ENCODE measurements at places on chromosomes 1 and 21.

GRCh38 chr1:10051656-10052055 lies 18.9 kb downstream of the UBE4B start:
- DNase-seq, result no peak

DNA sequence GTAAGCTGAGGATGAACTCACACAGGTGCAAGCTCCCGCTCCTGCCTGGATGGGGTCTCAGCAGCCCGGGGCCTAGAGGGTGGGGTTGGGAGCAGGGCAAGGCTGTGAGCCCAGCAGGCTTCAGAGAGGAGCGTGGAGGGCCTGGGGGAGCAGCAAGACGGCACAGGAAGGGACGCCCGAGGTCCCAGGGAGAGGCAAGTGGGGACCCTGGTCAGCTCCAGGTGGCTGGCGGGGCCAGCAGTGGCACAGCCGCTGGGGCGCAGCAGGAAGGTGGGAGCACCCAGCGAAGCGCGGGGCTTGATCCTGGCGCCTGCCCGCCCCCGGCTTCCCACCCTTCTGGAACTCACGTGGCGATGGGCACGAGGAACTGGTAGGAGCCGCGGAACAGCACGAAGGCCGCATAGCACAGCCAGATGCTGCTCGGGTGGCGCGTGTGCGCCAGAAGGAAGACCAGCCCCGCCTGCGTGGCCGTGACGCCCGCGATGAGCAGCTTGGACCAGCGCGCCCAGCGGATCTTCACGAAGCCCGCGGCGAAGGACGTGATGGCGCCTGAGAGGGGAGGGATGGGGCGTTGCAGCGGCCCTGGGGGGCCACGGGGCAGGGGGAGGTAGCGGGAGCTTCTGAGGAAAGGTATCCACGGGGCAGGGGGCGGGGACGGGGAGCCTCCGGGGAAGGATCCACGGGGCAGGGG lies 11.7 kb downstream of the SLC19A1 start:
- DNase-seq, result no peak

GRCh38 chr1:246139745-246140182 lies 367.3 kb downstream of the SMYD3 start:
- DNase-seq, result peak; percentile 37

- no peak for DNase-seq
Measured at GRCh38 chr1:30242722-30243457, 480.5 kb downstream of the MATN1 start.

- peak; percentile 79 for DNase-seq
Measured at GRCh38 chr1:165444897-165445370, at the start of gene RXRG. Gene RXRG (minus strand): TSS chr1:165445126. CDS start chr1:165444893, 233 bp downstream.

DNA sequence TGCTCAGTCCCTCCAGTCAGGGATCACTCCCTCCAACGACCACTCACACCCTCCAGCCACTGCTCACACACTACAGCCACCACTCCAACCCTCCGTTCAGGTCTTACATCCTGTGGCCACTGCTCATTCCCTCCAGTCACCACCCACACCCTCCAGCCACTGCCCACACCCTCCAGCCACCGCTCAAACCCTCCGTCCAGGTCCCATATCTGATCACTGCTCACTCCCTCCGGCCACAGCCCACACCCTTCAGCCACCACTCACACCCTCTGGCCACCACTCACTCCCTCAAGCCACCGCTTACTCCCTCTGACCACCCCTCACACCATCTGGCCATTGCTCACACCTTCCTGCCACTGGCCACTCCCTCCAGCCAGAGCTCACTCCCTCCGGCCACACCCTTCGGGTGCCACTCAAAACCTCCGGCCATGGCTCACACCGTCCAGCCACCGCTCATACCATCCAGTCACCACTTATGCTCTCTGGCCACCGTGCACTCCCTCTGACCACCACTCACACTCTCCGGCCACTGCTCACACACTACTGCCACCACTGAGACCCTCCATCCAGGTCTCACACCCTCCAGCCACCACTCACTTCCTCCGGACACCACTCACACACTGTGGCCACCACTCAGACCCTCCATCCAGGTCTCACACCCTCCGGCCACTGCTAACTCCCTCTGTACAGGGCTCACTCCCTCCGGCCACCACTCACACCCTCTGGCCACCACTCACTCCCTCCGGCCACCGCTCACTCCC lies 4.7 kb upstream of the TFF1 start:
- DNase-seq, result no peak

DNA sequence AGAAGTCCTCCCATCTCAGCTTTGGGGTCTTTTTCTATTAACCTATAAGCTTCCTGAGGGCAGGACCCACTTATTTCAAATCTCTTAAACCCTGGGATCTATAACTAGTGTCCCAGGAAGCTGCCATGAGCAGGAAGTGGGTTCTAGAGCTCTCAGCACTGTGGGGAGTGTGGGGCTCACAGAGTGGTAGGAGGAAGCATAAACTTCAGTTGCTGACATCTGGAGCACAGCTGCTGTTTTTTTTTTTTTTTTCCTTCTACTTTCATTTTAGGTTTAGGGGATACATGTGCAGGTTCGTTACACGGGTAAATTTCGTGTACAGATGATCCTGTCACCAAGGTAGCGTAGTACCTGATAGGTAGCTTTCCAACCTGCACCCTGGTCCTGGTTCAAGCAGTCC lies 59.3 kb downstream of the AK4 start:
- no peak for DNase-seq

DNA sequence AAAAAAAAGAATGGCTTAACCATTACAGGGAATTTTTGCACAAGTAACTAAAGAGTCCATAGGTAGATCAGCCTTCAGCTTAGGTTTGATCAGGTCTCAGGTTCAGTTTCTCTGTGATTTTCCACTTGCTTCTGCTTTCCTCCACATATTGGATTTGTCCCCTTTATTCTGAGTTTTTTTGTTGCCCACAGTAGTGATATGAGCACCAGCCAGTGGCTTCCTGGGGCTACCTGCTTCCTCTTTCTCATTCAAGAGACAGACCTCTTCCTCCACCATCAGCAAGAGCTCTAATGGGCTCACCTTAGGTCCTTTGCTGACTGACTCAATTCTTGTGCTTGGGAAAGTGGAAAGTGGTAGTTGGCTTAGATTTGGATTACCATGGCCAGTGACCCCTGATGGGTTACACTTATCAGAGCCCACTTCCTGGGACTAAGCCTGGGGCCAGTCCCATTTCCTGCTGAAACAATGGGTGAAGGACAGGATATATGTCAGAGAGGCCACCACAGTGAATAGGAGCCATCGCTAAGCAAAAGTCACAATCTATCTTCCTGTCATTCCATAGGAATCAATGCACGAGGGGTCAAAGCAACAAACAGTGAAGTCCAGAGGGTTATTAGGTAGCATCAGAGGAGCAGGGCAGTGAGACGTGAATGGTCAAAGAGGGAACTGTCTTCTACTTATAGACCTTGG lies 12.8 kb upstream of the PLA2G2E start:
- DNase-seq, result no peak

DNA sequence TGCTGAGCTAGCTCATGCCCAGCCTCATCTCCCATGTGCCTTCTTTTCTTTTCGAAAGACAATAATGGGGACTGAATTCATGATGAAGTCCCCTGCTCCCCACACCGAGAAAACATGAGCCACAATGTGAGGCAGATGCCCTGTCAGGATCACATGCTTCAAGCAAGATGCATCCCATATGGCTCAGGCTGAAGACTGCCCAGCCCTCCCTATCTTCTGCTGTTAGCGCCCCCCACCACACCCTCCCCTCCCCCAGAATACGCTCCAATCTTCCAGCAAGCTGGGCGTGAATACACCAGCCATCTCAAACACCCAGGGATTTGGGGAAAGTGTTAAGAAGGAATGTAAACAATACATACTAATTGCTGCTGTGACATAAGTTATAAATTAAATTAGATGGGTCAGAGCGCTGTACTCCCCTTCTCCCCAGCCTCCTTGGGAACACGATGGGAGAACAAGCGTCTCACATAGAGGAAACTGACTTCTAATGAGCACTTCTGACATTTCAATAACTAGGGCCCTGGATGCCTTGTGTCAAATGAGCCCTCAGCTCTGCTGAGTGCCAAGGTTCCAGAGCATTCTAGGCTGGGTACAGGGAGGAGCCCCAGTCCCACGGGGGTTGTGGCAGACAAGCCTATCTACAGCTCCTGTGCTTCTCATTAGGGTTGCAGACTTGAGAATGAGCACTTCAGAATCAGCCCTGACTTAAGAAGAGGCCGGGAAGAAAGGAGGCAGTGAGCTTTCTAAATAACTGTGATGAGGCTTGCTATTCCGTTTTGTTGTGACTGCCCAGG lies 55.6 kb downstream of the TNR start:
- no peak for DNase-seq

GRCh38 chr1:167369175-167369574 lies 148.5 kb downstream of the POU2F1 start:
- no peak for DNase-seq

GRCh38 chr1:6071219-6071618 lies 25.5 kb downstream of the KCNAB2 start:
- no peak for DNase-seq

DNA sequence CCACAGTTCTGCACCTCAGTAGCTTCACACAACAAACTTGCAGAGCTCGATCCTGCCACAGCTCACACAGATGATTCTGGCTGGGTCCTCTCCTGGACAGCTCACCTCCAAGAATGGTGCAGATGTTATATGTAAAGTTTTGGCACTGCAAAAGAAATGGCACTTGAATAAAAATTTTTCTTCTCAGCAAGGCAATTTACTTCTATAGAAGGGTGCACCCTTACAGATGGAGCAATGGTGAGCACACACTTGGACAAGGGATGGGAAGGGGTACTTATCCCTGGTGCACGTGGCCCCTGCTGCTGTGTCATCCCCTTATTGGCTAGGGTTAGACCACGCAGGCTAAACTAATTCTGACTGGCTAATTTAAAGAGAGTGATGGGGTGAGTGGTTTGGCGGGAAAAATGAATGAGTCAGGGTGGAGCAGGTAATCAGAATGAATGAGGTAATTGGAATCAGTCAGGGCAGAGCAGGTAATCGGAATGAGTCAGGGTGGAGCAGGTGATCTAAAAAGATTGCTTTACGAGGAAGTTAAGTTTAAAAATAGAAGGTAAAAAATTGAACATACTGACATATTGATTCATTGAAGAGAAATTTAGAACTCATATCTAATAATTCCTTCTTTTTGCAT lies 12.0 kb upstream of the AADACL3 start:
- DNase-seq, result no peak

- no peak for DNase-seq
Measured at GRCh38 chr1:47678464-47678980, 240.7 kb downstream of the FOXD2 start.

GRCh38 chr1:26581287-26581651 lies 51.7 kb downstream of the RPS6KA1 start:
- DNase-seq, result no peak

- DNase-seq, result no peak
Measured at GRCh38 chr1:24124980-24125379, 13.0 kb upstream of the MYOM3 start.

- no peak for DNase-seq
Measured at GRCh38 chr1:102715150-102715549, 393.2 kb downstream of the COL11A1 start.

DNA sequence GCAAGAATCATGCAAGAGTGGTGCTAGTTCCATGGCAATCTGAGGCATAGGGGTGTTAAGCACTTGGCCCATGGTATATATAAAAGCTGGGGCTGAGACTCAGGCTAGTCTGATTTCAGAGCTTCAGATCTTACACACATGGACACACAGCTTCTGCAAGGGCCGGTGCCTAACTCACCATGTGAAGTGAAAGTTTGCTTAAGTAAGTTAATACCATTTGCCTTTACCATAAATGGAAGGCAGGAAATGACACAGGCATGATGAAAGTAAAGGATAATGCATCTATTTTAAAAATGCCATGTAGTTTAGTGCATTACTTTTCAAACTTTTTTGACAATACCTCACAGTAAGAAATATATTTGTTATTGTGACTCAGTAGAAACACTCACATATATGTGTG lies 122.6 kb downstream of the KCNJ6 start:
- no peak for DNase-seq

Data from DMS53 (cell line).